ENCODE measurements at places on chromosomes 3 and 15.
A peak's percentile ranks its signal among the peaks of the same experiment; 100 is the strongest.

GRCh38 chr15:31215490-31216214, 111.0 kb upstream of the KLF13 start:
- H3K4me3 ChIP-seq = no peak overlapping the region
- H3K27ac ChIP-seq = no peak overlapping the region
- DNase-seq = no peak
- peaks cover 21% of the 10 kb centered on the region for H3K27me3 ChIP-seq

DNA sequence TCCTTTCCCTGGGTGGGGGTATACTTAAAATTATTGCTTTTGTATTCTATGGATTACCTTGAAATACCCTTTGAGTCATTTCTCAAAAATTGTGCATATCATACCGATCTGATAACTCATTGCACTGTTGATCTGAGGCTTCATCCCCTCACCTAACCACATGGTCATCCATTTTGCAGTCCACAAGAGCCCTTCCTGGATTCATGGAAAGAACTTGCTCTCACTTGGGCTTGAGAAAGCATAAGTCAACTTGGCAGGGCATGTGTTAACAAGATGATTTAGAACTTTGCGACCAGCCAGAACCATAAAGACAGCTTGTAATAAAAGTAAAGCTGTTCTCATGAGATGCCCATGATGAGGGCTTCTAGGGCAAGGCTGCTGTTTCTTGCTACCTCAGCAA, 22.2 kb downstream of the MME start:
- H3K27me3 ChIP-seq = no peaks in the 10 kb centered on the region
- no peak overlapping the region for H3K27ac ChIP-seq
- no peak overlapping the region for H3K4me3 ChIP-seq
- no peaks in the 10 kb centered on the region for H3K36me3 ChIP-seq
- DNase-seq = no peak

DNA sequence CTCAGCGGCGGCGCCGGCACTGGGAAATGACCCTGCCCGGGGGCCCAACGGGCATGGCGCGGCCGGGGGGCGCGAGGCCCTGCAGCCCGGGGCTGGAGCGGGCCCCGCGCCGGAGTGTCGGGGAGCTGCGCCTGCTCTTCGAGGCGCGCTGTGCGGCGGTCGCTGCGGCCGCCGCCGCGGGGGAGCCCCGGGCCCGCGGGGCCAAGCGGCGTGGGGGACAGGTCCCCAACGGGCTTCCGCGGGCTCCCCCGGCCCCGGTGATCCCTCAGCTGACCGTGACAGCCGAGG, 172 bp downstream of the ITPKA start:
- peak overlapping the region; percentile 29 for H3K4me3 ChIP-seq
- no peaks in the 10 kb centered on the region for H3K36me3 ChIP-seq
- no peak overlapping the region for H3K27ac ChIP-seq
- peaks cover 17% of the 10 kb centered on the region for H3K4me1 ChIP-seq

DNA sequence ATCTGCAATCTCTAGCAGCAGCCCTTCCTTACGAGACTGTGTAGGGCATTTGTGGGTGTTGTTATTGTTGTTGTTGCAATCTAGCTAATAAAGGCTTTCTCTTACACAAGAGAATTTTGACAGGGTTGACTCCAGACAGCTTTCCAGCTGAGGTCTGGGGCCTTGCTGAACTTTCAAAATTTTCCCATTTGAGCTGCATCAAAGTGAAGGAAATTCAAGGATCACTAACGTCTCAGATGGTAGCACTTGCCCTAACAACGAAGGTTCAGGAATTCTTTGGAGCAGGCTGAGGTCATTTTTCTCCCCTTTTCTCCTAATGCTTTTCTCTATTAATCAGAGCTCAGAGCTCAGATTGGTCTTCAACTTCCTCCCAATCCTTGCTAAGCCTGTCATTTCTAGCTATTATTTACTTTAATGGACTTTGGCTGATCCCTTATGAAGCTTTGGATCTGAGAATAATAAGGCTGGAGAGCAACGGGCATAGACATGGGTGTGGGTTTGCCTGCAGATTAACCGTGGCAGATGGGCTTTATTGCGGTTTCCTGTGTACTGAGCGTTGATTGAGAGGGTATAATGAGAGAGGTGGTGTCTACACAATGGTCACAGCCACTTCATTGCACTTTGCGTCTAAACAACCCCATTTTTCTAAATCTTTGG, 614.0 kb upstream of the AGTR1 start:
- no peaks in the 10 kb centered on the region for H3K4me1 ChIP-seq
- H3K27me3 ChIP-seq = no peaks in the 10 kb centered on the region
- H3K36me3 ChIP-seq = no peaks in the 10 kb centered on the region
- H3K4me3 ChIP-seq = no peak overlapping the region
- no peak overlapping the region for H3K27ac ChIP-seq
- no peak for DNase-seq

DNA sequence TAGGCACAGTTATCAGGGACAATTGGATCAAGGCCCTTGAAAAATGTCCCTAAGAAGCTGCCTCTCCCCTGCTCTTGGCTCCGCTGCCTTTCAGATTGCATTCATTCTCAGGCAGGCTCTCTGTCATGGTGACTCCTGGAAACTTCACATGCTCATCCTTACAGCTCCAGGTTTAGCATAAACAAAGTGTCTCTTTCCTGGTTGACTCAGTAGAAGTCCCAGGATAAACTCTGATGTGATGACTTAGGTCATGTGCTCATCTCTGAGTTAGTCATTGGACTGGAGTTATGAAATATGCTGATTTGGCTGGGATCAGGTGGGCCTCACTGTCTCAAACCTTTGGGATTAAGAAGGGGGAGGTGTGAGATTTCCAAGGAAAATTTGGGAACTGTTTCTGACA, 243.8 kb downstream of the ZNF621 start:
- no peak overlapping the region for H3K27ac ChIP-seq
- no peaks in the 10 kb centered on the region for H3K4me1 ChIP-seq
- H3K4me3 ChIP-seq = no peak overlapping the region
- no peaks in the 10 kb centered on the region for H3K36me3 ChIP-seq
- H3K27me3 ChIP-seq = no peaks in the 10 kb centered on the region

DNA sequence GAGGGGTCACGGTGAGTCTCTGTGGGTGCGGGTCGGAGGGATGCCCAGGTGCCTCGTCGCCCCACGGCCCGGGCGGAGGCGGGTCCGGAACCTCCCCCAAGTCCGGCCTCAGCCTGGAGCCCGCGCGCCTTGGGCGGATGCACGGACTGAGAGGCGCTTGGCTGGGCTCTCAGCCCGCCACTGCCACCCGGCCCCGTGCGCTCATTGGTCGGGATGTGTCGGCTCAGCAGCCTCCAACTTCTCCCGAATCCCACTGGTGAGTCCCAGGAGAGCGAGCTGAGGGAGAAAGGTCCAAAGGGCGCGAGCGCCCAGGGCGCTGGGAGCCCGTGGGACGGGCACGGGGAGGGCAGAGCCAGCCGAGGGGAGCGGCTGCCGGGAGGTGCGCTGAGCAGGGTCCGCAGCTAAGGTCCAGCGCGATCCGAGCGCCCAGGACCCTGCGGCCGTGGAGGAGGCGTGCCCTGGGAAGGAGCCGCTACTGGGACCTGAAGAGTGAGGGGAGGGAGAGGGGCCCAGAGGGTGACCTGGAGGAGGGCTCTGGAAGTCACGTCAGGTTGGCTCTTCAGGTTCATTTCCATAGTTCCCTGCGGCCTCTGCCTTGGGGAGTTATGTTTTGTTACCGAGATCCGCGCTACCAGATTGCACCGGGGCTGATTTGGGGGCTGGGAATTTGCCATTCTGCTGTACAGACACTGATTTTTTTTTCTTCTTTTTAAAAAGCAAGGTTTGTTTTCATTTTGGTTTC, at the start of gene MME:
Gene MME (plus strand): TSS at position 574 of the 742 bp plus-strand sequence. CDS start 3,849 bp downstream, outside the sequence.
- H3K27me3 ChIP-seq = peaks cover 17% of the 10 kb centered on the region
- no peaks in the 10 kb centered on the region for H3K36me3 ChIP-seq
- H3K4me3 ChIP-seq = peak within 1 kb of the TSS; percentile 47
- no peak for DNase-seq

DNA sequence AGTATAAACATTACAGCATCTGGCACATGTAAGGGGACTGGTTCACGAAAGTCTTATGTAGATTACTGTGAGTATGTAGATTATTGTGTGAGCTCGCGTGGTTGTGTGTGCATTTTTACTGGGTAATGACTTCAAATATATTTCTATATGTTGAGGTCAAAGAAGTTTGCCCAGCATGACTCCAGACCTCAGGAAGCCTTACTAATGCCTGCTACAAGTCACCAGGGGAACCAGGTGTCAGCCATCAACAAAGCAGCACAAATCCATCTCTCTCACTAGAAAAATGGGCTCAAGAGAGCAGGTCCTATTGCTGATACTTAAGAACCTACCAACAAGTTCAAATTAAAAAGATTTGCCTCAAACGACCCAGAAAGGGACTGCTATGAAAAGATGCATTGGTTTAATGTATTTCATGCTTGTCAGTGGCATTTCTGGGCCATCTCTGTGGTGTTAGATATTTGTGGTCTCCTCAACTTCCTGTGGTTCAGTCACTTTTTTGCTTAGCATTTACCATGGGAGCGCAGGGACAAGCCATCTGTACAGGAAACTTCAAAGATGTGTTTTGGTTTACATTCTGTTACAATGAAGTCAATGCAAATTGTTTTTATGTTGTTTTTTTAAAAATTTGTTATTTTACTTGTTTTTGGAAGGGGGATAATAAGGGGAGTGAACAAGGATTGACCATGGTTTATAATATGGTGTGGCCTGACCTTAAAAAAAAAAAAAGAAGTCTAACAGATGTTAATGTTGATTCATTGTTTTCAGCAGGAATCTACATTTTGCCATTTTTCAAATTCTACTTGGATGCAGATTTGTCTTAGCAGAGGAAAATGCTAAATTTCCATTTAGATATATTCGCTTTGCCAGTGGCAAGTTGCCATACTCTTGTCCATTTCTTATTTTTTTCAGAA, 172.1 kb upstream of the ADAMTS9 start:
- H3K27me3 ChIP-seq = no peaks in the 10 kb centered on the region
- no peak overlapping the region for H3K4me3 ChIP-seq
- no peaks in the 10 kb centered on the region for H3K36me3 ChIP-seq
- no peak for DNase-seq

DNA sequence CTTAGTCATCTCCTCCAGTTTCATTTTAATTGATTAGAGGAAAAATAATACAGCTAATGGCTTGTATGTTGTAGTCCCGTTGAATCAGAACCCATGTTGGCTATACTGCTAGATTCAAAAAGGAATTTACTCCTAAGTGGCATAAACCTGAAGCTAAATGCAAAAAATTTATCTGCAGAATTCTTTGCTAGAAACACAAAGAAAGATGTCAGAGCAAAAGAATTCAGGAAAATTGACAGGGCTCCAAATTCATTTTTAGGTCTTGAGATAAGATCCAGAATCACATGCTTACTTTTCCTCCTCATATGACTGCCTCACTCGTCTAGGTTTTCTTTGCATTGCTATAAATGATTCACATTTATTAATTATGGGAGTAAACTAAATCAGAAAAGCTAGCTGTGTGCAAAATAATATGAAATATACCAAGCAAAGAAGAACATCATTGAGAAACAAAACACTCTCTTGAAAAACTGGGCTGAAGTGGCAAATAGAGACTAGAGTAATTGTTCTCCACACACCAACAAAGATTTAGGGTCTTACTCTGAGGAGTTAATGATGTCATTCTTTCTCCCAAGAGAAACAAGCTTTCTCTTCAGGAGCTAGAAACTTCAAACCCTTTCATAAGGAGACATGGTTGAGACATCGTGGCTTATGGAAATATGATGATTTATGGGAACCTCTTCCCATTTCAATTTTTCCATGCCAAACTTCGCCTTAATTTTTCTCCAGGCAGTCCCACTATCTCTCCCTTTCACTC, 94.8 kb upstream of the FEZF2 start:
- no peaks in the 10 kb centered on the region for H3K36me3 ChIP-seq
- DNase-seq = no peak
- no peaks in the 10 kb centered on the region for H3K4me1 ChIP-seq
- H3K27ac ChIP-seq = no peak overlapping the region
- H3K4me3 ChIP-seq = no peak overlapping the region

- no peak overlapping the region for H3K4me3 ChIP-seq
- no peaks in the 10 kb centered on the region for H3K27me3 ChIP-seq
- no peak for DNase-seq
- peaks cover 15% of the 10 kb centered on the region for H3K4me1 ChIP-seq
These were observed 67.6 kb upstream of the GCNT3 start for GRCh38 chr15:59543721-59544547.

All from PC-9 (cell line).